ENCODE measurements at places on chromosomes 1 and 21.
A peak's percentile ranks its signal among the peaks of the same experiment; 100 is the strongest.

DNA sequence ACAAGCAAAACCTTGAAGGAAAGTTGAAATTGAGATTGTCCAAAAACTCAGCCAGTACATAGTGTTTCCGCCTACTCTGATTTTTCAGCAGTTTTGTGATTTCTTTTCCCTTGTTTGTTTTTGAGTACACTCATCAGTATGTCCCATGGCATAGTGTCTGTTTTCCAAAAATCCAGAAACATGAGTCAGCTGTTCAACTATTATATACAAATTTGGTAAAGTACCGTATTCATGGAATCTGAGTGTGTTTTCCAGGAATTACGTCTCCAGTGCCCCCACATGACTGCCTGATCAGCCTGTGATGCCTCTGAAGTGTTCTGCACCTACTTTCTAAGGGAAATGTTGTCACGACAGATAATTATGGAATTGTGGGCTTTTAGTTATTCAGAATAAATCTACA, 186.8 kb downstream of the LTN1 start:
- no peak for DNase-seq

DNA sequence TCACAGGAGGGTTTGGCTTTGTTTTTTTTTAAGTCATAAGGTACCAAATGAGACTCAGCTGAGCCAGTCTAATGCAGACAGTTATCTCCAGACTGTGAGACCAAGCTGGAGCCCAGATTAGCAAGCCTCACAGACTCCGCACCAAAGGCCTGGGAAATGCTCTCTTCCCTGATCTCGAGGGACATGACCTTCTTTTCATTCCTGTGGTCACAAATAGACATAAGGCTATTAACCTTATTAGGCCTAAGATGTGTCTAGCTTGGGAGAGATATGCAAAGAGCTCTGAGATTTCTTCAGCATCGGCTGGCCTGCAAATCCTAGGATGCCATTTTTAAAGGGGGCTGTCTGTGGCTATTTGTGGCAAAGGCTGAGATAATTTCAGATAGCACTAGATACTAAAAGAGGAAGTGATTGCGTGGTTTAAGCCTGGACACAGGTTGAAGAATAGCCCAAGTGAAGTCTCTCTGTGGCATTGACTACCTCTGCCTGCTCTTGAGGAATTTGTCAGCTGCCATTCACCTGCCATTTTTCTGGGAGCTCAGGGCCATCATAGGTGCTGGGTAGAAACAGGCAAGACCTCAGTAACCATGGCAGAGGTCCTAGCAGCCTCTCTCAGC, 301.3 kb downstream of the SIPA1L2 start:
- no peak for DNase-seq

GRCh38 chr1:109714661-109715372, 2.8 kb downstream of the GSTM5 start:
- DNase-seq, result no peak

- DNase-seq, result no peak
Observed at GRCh38 chr1:58792846-58793245, 9.0 kb upstream of the JUN start.

GRCh38 chr1:53311702-53312305, 16.1 kb downstream of the LRP8 start:
- DNase-seq, result no peak

DNA sequence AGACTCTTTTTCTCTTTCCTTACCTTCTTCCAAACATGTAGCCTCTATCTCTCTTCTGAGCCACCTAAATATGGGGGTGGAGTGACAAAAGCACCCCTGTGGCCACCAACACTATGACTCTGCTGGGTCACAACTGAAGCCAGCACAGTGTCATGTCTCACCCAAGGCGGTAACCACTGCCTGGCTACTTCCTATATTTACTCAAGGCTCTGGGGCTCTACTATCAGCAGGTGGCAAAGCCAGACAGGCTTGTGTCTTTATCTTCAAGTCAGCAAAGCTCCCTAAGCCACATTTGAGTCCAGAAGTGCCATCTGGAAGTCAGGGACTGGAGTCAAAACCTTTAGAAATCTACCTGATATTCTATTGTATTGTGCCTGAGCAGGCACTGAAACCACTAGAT, 1515.2 kb downstream of the PLA2G4A start:
- DNase-seq, result no peak

DNA sequence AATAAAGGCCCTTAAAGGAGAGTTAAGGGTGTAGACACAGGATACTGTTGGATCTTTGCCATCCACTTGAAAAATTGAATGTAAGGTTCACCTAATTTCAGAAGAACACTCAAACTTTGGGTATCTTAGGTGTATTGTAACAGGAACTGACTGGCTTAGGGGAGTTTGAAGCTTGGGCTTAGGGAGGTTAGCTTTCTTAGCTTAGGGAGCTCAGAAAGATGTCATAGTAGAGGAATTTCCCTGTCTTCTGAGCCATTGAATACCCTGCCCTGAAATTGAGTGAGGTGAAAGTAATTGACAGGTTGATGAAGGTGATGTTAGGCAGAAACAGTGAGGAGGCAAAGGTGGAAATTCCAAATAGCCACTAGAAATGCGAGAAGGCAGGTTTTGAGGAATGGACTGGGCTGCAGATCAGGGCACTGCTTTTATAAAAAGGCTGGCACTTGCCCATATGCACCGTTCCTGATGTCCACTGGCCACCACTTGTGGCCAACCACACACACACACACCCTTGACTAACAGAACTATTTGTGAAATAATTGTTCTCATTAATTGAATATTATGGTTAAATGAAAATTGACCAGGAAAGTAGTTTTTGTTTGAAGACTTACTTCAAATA, 16.5 kb downstream of the BACH1 start:
- no peak for DNase-seq

GRCh38 chr1:54125386-54126070, 27.3 kb downstream of the CDCP2 start:
- DNase-seq, result no peak

DNA sequence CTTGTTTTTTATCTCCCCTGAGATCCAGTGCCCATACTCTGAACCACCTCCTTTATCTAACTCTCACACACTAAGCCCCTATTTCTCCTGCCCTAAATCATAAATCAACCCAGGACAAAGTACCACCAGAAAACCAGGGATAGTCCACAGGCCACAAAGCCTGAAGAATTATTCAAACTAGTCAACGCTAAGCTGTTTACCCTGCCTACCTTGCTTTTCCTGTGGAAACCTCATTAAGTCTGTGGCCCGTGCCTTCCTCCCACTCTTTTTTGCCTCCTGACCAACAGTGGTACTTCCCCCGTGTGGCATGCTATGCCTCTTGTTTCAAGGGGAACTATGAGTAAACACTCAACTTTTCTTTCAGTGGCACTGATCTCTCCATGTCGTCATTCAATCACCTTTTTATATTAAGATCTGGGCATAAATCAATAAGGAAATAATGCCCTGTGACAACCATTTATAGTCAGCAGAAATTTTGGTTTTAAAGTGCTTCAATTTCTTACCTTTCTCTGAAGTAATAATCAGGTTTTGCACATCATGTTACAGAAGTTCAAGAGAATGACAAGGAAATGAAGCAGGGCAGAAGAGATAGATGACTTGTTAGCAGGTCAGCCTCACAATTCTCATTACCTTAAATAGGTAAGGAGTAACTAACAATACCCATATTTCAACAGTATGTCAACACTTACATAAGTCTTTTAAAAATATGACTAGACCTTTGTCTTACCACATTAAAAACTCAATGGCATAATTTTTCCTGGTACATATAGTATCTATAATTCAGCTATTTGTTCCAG, 32.1 kb downstream of the EYA3 start:
- peak; percentile 34 for DNase-seq

DNA sequence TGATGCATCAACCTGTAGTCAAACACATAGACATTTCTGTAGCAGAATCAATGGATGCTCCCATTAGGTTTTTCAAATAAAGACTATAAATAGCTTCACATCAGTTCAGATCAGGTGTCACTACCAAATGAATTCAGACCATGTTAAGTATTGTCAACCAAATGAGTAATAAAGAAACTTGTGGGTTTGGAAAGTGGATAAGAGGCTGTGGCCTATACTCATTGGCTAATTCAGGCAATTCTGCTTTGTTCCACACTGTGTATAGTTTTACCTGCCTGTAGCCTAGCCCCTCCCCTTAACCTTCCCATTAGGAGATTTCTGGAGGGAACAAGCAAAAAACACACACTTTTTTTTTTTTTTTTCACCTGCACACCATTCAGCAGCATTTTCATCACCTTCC, 321.2 kb downstream of the HLX start:
- DNase-seq, result no peak

GRCh38 chr1:2580691-2581090, 5.9 kb upstream of the PRXL2B start:
- no peak for DNase-seq

GRCh38 chr21:35528116-35529042, 479.3 kb upstream of the RUNX1 start:
- peak; percentile 3 for DNase-seq

DNA sequence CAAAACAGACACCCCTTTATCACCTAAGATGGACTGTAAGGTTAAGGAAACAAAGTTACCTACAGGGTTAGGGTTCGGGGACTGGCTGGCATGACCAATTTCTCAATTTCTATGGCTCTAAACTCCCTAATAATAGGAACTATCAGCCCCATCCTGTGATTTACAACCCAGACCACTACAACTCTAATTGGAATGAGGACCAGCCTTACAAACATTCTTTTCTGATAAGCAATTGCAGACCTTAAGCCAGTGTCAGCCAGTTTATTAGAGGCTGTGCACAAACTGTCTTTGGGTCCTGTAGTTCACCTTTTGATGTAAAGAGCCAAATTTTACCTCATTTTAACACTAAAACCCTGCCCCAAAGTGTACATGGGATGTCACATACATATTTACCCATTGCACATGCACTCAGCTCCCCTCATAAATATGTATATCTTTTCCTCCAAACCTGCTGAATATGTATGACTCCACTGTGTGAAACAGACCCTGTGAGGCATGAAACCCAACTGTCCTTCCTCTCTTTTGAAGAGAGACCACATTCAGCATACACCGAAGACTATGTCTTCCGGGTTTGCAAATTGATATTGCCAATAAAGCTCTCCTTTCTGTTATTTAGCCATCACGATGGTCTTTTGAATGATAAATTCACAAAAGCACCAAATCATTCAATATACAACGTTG, 7.3 kb upstream of the APP start:
- DNase-seq, result no peak

DNA sequence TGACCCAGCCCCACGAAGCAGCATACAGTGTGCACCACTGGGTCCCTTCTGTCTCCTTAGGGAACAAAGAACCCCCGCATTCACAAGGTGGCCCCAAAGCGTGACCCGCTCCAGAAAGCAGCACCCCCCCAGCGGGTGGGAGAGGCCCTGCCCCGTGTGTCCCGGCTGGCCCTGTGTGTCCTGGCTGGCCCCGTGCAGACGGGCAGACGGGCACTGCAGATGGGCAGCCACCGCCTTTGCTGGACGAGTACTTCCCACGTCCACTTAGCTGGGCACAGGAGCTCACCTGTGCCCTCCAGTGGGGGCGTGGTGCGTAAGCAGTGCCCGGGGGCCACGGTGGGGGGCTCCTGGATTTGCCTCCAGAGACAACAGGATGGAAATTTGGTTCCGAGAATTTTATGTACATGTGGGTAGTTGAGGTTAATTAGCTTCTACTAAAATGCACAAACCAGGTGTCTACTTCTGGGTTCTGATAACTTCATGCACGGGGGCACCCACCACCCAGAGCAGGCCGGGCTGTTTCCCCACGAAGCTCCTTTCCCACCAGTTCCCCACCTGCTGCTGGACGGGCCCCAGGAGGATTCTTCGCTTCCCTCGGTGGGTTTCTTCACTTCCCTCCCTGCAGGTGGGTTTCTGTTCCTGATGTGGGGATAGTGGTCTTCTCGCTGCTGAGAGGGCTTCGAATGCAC, 33.2 kb upstream of the SLC19A1 start:
- DNase-seq, result no peak

- no peak for DNase-seq
Observed at GRCh38 chr1:116777831-116778830, 23.9 kb downstream of the CD2 start.
